ENCODE measurements at places on chromosomes 12 and 14.

GRCh38 chr12:26143291-26143690 is 18.5 kb upstream of the BHLHE41 start:
- DNase-seq = no peak

GRCh38 chr12:2719392-2719791 is 75.4 kb upstream of the FKBP4 start:
- no peak for DNase-seq

GRCh38 chr12:28698553-28698952 is 450.5 kb upstream of the FAR2 start:
- DNase-seq = no peak

GRCh38 chr12:131459773-131460365 is 251.0 kb upstream of the SFSWAP start:
- no peak for DNase-seq

GRCh38 chr12:100741084-100741711 is 53.4 kb upstream of the ANO4 start:
- no peak for DNase-seq

DNA sequence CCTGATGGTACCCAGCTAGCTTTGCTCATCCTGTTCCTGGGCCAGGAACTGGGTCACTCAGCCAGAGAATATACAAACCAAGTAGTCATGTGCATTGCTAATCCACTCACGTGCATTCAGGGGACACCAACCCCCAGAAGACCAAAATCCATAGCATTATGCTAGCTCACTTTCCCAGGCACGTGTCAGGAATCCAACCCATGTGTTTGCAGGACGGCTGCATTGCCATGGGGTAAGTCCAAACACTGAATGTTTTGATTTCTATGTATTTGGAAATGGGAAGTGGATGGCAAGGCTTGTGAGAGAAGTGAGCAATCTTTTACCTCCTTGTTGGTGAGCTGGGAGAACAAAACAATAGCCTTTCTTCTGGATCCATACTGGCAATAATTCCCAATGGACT is 87.1 kb upstream of the FOXN3 start:
- no peak for DNase-seq

GRCh38 chr14:72925815-72926291 is 411 bp upstream of the DCAF4 start:
- DNase-seq = no peak

DNA sequence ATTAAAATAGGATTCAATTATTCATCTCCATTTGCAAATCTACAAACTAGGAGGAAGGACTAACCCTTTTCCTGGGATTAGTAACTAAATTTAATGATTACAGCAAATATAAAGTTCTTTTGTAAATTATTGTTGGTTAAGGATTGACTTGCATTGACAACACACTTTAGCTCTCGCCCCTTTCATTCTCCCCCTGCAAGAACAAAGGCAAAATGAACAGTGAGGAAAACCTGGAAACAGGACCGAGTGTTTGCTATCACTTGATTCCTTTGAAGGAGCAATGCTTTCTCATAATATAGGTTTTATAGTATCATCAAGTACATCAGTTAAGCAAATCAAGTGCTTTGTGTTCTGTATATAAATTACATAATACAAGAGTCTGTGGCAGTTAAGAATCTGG is 7.4 kb upstream of the COX16 start:
- DNase-seq = no peak

DNA sequence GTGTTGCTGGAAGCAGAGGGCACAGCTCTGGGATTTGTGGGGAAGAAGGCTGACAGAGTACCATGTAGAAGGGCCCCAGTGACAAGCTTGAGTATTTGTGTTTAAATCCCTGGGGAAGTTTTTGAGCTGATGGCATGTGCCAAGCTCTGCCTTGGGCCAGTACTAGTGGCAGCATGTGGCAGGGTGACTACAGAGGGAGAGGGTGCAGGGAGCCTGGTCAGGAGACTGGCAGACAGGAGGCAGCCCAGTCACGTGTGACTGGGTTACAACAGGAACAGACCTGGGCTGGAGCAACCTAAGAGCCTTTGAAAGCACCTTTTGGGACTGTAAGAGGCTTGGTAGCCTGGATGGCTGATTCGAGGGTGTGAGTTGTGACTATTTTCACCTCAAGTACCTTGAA is 112.1 kb downstream of the TSPAN9 start:
- no peak for DNase-seq

DNA sequence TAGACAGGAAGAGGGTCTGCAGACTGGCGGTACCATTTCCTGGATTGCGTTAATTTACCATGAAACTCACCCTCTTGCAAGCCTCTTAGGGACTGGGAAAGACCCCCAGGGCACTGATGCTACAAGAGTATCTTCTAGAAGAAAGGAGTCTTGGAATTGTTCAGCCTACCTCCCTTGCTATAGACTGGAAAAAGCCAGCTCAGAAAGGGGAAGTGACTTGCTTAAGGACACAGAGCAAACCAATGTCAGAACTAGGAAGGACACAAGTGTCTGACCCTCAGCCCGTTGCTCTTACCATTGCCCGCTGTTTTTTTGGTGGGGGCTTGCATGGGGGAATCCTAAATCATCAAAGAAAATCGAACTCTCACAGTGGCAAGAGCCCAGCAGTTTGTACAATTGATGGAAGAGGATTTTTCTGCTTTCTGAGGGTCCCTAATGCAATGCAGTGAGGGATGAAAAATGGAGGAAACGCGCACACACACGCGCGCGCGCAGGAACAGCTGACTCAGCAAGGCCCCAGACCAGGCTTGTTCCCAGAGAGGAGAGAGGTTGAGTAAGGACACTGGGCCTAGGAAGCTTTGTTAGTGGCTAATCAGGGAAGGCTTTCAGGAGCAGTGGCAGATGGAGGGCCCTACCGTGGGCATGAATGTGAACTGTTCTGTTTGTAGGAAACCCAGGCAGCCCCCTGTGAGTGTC is 50.9 kb downstream of the RIN3 start:
- no peak for DNase-seq

- no peak for DNase-seq
Measured at GRCh38 chr14:67820428-67820971, 921 bp downstream of the RAD51B start.

DNA sequence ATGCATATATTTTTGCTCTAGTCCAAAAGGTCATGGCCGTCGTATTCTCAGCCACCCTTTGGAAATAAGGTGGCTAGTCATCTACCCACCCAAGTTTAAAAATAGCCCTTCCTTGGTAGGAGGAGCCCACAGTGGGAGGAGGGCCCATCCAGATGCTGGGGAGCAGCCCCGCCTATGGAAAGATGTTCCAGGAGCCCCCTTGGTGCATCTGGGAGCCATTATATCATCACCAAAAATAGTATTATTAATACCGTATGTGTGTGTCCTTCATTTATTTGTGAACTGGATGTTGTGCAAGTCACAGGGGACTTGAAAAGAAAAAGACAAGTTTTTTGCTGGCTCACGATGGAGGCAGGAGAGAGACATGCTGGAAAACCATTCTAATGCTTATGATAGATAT is 34.0 kb downstream of the EMP1 start:
- DNase-seq = no peak

GRCh38 chr12:104360983-104361707 is 57.6 kb downstream of the EID3 start:
- DNase-seq = no peak

DNA sequence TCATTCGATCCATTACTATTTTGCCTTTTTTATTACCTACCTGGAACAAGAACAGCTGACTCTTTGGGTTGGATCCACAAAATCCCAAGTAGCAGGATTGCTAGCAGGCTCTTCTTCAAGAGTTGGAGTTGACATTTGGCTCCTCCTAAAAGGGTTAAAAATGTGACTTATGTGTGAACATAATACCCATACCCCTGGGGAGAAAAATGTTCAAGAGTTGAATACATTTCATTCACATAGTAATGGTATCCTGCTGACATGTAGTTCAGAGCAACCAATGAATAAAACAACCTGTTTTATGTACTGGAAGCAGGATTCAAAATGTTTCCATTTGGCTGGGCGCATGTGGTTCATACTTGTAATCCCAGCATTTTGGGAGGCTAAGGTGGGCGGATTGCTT is 264.7 kb downstream of the MED13L start:
- no peak for DNase-seq

DNA sequence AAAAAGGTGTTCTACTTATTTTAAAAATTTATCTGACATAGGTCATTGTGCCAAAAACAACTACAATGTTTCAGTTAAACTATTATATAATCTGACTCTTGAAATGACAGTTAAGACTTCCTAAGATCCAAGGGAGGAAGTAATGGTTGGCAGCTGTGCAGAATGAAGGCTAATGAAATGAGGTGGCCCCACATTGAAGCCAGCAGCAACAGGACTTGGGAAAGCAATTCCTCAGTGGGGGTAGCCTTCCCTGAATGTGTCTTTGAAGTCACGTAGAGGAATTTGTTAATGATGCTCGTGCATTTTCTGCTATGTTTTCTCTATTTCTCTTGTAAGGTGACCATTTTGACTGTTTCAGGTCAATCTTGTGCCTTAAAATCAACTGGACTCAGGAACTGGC is 162.4 kb upstream of the DAAM1 start:
- no peak for DNase-seq

GRCh38 chr12:62533087-62533754 is 66.6 kb downstream of the MON2 start:
- no peak for DNase-seq

DNA sequence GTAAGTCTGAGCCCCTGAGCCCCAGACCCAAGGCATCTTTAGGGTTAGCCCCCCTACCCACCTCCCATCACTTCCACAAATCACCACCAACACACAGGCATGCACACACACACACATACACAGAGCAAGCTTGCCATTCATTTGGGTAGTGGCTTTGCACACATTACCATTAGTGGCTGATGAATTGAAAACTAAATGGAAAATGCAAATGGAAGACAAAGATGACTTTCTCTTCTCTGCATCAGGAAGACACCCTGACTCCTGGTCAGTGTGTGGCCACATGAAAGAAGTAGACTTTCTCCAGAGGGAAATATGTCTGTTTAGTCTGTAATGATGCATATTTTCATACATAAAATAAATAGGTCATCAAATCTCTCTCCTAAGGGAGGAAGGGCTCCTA is 55.2 kb downstream of the CCDC60 start:
- DNase-seq = no peak

DNA sequence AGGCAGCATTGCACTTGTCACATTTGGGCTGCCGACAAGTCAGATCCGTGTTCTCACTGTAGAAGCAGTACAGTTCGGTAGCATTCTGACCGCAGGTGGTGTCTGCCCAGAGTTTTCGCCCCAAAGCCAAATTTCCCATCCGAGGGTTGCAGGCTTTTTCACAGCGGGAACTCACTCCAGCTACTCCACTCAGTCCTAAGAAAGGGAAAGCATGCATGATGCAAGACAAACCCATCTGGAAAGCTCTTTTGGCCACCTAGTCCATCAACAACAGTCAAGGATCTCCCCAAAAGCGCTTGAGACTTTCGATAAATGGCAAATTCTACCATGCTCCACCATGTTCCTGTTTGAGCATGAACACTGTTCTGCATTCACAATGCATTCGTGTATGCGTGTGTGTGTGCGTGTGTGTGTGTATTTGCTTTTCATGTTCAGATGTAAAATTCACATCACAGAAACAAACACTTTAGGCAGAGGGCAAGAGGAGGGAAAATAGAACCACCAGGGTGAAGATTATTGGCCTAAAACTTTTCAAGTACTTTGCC is 3.2 kb downstream of the NTN4 start:
- no peak for DNase-seq

- no peak for DNase-seq
Measured at GRCh38 chr14:76784266-76784874, 23.1 kb downstream of the VASH1 start.

DNA sequence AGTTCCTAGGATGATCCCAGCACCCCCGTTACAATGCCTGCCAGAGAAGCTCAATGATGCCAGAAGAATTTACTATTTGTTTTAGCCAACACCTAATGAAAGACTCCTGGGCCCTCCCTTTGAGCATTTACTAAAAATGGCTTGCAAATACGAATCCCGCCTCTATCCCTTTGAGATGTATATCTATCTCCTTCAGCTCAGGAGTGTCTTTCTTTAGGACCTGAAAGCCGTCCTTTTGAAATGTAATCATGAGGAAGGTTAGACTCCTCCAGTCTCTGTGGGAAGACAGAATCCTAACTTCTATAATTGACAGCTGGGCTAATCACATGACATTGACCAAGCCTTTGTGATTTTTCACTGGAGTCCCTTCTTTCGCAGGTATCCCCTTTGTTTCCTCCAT is 19.2 kb upstream of the DYNC1H1 start:
- DNase-seq = no peak

DNA sequence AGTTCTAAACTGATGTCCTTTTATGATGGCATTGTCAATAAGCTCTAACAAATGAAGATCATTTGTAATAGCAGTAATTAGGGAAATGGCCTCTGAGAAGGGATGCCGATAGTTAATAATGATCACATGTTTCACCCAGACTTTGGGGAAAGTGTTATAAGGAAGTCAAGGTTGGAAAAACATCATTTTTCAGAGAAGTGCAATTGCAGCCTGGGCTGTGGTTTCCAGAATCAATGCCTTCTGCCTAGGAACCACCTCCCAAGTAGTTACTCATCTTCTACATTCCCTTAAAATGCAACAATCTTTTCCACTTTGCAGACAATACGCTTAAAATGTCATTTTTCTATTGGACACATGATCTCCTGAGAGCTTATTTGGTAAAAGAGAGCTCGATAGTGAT is 879 bp downstream of the EDDM3A start:
- no peak for DNase-seq

DNA sequence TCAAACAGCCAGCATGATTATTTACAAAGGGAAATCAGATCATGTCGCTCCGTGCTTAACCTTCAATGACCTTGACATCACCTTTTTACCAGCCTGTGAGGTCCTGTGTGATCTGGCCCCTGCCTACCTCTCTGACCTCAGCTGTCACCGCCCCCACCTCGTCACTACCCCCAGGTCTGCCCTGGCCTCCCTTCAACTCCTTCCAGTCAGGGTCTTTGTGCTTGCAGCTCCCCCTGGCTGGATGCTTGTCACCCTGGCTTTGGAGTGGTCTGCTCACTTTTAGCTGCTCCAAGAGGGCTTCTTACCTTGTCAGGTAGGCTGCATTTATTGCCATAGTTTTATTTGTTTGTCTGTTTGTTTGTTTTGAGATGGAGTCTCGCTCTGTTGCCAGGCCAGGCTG is 8.2 kb upstream of the MAX start:
- DNase-seq = no peak

- no peak for DNase-seq
Measured at GRCh38 chr12:125014526-125014925, 21.1 kb downstream of the BRI3BP start.

- DNase-seq = no peak
Measured at GRCh38 chr12:52876372-52876771, 27.6 kb upstream of the KRT78 start.

GRCh38 chr12:11183011-11183410 is 3.7 kb downstream of the TAS2R42 start:
- DNase-seq = no peak

Measured in stimulated activated CD8-positive, alpha-beta memory T cell treated with anti-CD3 and anti-CD28 coated beads, Interleukin-15, amount 100 ng/mL, for 24 hours (primary cell).